ENCODE measurements at places on chromosomes 6 and 20. TPM values are rescaled to one million over a fixed set of nuclear protein-coding genes. Genes with fewer than 3 reads are reported as not detected.
A peak's percentile ranks its signal among the peaks of the same experiment; 100 is the strongest.

Gene MCHR2
- not detected for total RNA-seq

Gene CARMIL1
- 4.5 TPM for total RNA-seq

Gene OTOR
- total RNA-seq: not detected

Gene MACROD2
- total RNA-seq: not detected

Gene TBXT
- total RNA-seq: not detected

Gene LY6G6F
- not detected for total RNA-seq

Gene TUBB2A
- 1.8 TPM for total RNA-seq

Gene CTCFL
- not detected for total RNA-seq

DNA sequence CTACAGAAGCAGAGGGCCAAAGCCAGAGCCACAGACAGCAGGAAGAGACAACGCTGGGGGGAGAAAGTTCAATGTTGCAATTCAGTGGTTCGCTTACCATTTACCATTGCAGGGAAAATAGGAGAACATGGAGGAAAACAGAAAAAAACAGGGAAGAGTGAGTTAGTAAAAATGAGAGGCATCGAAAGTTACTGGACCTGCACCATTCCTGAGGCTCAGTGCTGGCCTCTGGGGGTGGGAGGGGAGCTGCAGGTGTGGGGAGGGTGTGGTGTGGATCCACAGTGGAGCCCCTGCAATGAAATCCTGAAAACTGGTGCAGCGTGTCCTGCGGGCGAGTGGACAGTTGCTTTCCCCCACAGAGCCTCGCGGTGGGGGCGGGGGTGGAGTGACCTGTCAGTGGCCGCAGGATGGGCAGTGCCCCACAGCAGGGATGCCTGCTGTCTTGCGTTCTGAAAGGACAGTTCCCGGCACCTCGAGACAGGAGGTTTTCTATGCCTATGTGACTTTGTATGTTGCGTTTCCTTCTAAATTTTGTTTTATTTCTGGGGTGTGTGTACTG is 5.7 kb downstream of the TMEM181 start:
- peaks cover 7% of the 10 kb centered on the region for H3K36me3 ChIP-seq
- peaks cover 69% of the 10 kb centered on the region for H3K4me1 ChIP-seq
- H3K27me3 ChIP-seq: no peaks in the 10 kb centered on the region
- H3K27ac ChIP-seq: peak overlapping the region; percentile 2
- DNase-seq: no peak

- no peak for DNase-seq
- no peak overlapping the region for H3K27ac ChIP-seq
- peaks cover 36% of the 10 kb centered on the region for H3K4me1 ChIP-seq
- H3K36me3 ChIP-seq: peaks cover 9% of the 10 kb centered on the region
- H3K4me3 ChIP-seq: no peak overlapping the region
- no peaks in the 10 kb centered on the region for H3K27me3 ChIP-seq
These were observed 310.7 kb downstream of the CD83 start for GRCh38 chr6:14428269-14428668.

GRCh38 chr20:36808317-36809257 is 35.0 kb upstream of the DSN1 start:
- no peak overlapping the region for H3K4me3 ChIP-seq
- DNase-seq: peak; percentile 90
- no peaks in the 10 kb centered on the region for H3K4me1 ChIP-seq
- H3K27me3 ChIP-seq: no peaks in the 10 kb centered on the region
- H3K36me3 ChIP-seq: no peaks in the 10 kb centered on the region

DNA sequence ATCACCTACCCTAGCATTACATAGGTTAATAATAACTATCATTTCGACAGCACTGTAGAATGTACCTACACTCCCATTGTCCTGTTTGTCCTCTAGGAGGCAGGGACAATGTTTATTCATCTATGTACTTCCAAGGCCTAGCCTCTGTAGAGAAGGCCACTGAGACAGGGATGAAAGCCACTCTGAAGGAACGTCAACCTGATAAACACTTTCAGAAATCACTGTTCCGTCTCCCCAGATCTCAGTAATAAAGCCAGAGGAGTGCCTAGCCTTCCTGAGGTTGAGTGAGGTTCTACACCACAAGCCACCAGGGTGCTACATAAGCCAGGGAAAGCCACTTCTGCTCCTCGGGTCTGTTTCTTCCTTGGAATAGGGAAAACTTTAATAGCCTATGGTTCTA is 44.8 kb downstream of the POPDC3 start:
- H3K27me3 ChIP-seq: peaks cover 41% of the 10 kb centered on the region
- DNase-seq: no peak
- no peak overlapping the region for H3K27ac ChIP-seq
- no peaks in the 10 kb centered on the region for H3K36me3 ChIP-seq
- H3K4me3 ChIP-seq: no peak overlapping the region

Data from activated CD4-positive, alpha-beta T cell treated with anti-CD3 and anti-CD28 coated beads for 36 hours (primary cell).